CD4-positive, alpha-beta T cell treated with Interleukin-10 for 1 hour (primary cell): ENCODE measurements at places on chromosomes 6 and 20.

GRCh38 chr6:18141805-18142590, 12.9 kb downstream of the TPMT start:
- DNase-seq: no peak

DNA sequence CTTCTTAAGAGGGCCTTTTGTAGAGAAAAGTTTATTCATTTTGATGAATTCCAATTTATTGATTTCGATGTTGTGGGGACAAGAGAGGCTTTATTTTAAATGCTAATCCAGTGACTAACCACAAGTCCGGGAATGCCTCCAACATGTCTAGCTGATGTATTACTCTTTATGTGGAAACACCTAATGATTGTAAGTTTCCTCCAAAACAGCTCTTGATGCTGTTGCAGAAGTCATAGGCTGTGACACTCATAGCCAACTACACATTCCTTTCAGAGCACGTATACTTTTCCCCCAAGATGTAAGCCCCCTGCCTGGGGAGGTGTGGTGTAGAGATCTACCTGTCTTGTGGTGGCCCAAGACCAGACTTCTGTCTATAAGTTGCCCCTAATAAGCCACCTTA, 61.3 kb upstream of the RNF24 start:
- DNase-seq: no peak

DNA sequence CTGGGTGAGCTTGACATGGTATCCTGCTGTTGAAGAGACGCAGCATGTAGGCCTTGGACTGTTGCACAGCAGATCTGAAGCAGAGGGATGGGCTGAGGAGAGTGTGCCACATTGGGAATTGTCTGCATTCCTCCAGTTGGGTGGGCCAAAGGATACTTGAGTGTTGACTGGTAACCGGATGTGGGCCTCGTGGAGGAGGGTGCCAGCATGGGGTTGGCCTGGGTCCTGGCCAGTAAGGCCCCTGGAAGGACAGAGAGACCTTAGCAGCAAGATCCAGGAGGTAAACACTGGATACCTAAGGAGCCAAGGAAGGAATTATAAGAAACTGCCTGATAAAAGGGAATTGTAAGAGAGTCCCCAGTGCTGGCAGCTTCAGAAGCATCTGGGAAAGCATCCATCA, 76.9 kb downstream of the FIG4 start:
- no peak for DNase-seq

DNA sequence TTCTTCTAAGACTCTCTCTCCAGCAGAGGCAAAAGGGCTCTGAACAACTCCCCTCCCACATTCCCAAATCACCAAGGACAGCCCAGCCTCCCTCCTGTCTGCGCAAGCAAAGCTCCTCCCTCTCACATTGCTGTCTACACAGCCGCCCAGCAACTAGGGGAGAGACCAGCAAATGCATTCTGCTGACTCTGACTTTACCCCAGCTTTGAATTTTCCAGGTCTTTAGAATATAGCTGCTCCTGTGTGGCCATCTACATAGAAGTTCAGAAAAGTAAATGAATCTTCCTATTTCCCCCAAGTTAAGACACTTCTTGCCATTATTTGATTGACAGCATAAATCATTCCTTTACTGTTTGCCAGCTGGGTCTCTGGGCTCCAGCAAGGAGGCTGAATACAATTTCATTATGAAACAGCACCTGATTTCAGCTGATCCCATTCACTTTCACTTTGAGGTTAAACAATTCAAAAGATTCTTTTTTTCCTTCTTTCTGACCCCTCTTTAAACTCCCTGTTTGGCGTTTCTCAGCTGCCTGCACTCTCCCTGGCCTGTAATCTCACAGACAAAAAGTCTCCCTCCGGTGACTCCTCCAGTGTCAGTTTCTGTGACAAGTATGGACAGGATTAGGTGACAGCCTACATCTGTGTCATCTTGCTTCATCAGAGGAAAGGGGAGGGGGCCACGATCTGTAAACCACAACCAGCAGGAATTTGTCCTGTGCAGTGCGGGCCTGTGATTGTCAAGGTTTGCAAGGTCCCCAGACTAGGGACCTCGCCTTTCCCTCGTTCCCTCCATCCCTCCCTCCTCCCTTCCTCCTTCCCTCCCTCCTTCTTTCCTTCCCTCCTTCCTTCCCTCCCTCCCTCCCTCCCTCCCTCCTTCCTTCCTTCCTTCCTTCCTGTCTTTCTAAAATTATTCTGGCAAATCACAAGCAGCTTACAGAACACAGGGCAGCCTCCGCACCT, 205.6 kb upstream of the RIN2 start:
- no peak for DNase-seq

DNA sequence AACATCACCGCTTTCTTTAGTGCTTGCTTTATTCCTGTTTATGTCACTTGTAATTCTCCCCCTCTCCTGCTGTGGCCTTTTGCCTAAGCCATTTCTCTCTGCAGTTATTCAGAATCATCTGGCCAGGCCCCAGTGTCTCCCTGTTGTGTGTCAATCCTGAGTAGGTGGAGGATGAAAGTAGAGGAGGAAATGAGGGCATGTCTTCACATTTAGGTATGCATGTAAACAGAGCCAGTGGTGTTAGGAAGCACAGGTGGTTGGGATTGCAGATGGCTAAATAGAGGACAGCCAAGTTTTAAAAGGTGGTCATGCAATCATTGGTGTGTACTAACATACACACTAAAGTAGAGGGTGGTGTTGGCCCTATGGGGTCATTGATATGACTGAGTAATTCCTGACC, 5.2 kb downstream of the PRSS35 start:
- no peak for DNase-seq

- DNase-seq: no peak
These were observed 73.3 kb upstream of the NXT1 start for GRCh38 chr20:23277316-23277715.

DNA sequence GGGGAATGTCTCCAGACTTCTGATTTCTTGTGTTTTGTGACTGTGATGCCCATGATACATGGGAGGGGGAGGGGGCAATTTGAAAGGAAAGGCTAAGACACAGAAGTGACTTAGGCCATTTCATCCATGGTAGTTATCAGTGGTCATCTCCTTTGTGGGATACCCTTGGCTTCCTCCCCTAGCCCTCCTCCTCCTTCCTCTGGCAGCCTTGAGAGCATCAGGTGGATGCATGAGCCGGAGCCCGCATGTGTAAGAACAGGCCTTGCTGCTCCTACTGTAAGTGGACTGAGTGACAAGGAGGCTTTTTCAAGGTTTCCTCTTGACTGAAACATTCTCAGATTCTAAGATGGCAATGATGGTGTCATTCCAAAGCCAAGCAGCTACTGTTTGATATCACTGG, 874 bp downstream of the CD83 start:
- no peak for DNase-seq

GRCh38 chr6:141401851-141402250, 730.9 kb upstream of the GJE1 start:
- DNase-seq: no peak

GRCh38 chr6:28977341-28978132, 27.6 kb downstream of the ZNF311 start:
- DNase-seq: peak; percentile 30

DNA sequence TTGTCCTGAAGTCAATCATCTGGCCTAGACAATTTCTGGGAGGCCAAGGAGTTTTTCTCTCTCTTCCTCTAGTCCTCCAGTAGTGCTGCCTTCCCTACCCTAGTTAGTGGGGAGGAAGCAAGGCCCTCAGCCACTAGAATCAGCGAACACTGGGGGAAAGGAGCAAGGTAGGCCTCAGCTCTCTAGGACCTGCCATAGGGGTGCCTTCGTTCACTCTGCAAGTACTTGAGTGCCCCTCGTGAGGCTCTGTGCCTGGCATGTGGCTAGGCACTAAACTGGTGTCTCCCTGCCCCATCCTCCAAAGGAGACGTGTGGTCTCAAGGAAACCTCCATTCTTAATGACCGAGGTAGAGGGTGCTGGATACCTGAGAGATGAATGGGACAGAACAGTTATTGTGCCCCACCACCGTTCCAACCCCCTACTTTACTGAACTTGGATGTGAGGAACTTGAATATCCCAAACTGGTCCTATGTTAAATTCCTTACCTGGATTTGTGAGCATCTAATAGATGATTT, 1.1 kb downstream of the DEF6 start:
- DNase-seq: no peak

- DNase-seq: peak; percentile 76
These were observed at the start of gene DNAAF9 for GRCh38 chr20:3407040-3407770. DNAAF9 (minus strand) TSS chr20:3407669; CDS start chr20:3407557, 112 bp downstream.

- DNase-seq: no peak
These were observed 11.0 kb downstream of the ATP9A start for GRCh38 chr20:51757226-51757625.

GRCh38 chr6:157424491-157425020, 43.6 kb downstream of the ZDHHC14 start:
- no peak for DNase-seq

- no peak for DNase-seq
These were observed 23.5 kb upstream of the CTNNBL1 start for GRCh38 chr20:37670351-37670791.

DNA sequence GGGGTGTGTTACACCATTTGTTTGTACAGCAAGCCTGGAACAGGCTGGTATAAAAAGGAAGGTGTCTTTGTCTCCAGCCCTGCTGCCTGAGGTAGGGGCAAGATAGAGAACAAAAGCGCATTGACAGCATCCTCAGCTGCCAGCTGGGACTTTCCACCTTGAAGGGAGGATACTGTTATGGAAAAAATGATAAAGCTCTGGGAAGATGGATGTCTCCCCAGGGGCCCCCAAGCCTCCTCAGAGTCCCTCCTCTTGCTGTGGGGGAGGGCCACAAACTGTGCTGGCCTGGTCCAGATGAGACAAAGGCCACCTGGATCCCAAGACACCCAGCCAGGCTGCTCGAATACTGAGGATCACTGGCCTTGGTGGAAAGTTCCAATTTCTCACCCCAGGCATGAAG, 13.0 kb downstream of the REM1 start:
- DNase-seq: no peak

DNA sequence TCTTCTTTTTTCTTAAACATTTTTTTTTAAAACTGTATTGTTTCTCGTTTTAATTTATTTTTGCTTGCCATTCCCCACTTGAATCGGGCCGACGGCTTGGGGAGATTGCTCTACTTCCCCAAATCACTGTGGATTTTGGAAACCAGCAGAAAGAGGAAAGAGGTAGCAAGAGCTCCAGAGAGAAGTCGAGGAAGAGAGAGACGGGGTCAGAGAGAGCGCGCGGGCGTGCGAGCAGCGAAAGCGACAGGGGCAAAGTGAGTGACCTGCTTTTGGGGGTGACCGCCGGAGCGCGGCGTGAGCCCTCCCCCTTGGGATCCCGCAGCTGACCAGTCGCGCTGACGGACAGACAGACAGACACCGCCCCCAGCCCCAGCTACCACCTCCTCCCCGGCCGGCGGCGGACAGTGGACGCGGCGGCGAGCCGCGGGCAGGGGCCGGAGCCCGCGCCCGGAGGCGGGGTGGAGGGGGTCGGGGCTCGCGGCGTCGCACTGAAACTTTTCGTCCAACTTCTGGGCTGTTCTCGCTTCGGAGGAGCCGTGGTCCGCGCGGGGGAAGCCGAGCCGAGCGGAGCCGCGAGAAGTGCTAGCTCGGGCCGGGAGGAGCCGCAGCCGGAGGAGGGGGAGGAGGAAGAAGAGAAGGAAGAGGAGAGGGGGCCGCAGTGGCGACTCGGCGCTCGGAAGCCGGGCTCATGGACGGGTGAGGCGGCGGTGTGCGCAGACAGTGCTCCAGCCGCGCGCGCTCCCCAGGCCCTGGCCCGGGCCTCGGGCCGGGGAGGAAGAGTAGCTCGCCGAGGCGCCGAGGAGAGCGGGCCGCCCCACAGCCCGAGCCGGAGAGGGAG, 580 bp downstream of the VEGFA start:
- DNase-seq: peak; percentile 27

DNA sequence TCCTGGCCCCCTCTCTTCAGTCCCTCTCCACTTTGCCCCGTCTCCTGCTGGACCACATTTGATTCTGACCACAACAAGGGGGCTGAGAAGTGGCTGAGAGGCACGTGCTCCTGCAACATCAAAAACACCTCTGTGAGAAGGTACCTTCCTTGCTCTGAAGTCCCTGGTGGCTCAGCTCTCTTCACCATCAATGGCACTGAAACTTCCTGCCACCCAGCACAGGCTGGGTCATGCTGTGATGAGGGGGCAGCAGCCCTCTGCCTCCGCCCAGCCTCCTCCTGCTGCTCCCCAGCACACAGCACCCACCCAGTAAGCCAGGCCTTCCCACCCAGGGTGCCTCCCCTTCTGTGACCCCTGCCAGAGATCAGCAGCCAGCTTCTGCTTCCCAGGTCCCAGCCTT, 10.3 kb downstream of the ZMYND8 start:
- no peak for DNase-seq

GRCh38 chr20:5822569-5822968, 72.4 kb downstream of the SHLD1 start:
- DNase-seq: no peak

DNA sequence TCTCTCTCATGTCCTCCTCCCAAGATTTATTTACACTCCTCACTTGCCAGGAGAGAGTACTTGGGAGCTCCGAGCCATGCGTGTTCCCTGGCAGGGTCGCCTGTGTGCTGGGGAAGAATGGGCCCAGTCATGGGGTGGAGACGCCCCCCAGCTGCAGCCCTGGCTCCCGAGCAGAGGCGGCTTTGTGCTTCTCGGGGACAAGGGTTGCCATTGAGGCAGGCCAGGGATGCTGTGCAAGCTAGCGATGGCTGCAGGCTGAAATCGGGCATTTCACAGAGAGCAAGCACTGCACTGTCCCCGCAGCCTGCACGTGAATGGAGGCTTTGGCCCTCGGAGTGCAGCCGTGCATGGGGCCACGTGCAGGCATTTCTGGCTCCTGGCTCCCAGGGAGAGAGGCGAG, 23.8 kb downstream of the PHACTR3 start:
- DNase-seq: no peak

DNA sequence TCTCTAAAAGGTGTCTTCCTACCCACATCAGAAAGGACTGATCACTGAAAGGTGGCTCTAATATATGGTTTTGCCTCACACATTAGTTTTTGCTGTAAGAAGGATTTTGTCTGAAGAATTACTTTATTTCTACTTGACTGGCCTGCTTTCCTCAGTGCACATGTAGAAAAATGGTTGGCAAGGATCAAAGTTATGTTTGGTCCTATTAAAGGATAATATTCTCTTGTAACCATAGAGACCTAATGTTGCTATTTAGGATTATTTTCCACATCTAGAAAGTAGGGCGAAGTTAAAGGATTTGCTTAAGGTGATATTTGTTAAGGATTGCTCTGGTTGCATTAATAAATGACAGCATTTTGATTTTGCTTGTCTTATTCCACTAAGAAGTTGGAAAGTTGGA, 40.7 kb downstream of the PHACTR2 start:
- DNase-seq: no peak
